ENCODE measurements at places on chromosomes 3 and 15.

- no peak for DNase-seq
These were observed 33.6 kb downstream of the SPATA12 start for GRCh38 chr3:57093971-57094535.

DNA sequence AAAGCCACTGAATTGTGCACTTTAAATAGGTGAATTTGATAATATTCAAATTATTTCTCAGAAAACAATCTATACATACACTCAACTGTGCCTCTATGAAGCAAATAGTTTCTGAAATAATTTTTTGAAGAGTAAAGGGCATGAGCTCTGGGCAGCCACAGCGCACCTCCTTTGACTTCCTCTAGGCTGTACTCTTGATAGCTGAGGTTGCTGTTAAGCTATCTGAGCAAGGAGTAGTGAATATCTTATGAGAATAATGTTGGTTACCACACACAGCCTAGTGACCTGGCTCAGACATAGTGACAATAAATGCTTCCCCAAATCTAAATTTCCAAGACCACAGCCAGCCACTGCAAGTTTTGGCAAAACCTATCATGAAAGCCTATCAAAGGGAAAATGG lies 11.6 kb upstream of the SEC61A1 start:
- no peak for DNase-seq

GRCh38 chr15:85318732-85319076 lies 61.7 kb upstream of the AKAP13 start:
- DNase-seq, result no peak

DNA sequence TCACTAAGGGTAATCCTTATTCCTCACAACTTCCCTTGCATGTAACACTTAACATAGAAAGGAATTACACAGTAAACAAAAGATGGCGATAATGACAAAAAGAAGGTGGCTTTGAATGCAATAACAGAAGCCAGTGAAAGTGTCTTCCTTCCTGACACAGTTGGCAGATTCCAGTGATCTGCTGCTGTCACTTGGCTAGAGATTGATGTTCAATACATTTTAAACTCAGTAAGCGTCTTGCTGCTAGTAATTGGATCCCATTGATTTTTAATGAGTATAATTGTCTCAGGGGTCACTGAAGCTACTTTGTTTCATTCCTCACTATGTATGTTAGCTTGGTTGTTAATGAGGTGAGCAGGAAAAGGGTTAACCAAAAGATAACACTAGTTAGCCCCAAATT lies 692.7 kb downstream of the NTRK3 start:
- no peak for DNase-seq

DNA sequence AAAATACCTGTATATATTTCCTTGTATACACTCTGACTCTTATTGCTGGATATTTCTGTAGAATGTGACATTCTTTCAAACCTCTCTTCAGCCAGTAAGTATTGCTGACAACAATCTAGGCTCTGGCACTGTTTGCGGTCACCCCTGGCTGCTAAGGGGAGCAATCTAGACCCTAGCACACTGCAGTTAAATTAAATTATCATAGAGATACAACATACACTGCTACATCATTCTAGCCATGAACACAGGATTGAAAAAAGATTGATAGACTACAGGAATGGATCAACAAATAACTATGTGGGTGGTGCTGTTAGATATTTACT lies 108.7 kb upstream of the MEIS2 start:
- no peak for DNase-seq

All from fibroblast of skin of left biceps (primary cell).